ENCODE measurements at places on chromosomes 1 and 21.
A peak's percentile ranks its signal among the peaks of the same experiment; 100 is the strongest.

- no peak for DNase-seq
These were observed 63.9 kb downstream of the UCK2 start for GRCh38 chr1:165891111-165891860.

DNA sequence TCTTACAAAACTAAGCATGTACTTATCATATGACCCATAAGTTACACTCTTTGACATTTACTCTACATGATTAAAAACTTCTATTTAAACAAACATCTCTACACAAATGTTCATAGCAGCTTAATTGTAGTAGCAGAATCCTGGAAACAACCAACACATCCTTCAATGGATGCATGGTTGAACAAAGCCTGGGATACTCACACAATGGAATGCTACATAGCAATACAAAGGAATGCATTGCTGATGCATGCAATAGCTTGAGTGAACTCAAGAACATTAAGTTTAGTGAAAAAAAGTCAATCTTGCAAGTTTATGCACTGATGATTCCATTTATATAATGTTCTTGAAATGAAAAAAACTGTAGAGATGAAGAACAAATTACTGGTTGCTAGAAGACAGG lies 686.9 kb downstream of the LRRIQ3 start:
- DNase-seq: no peak

DNA sequence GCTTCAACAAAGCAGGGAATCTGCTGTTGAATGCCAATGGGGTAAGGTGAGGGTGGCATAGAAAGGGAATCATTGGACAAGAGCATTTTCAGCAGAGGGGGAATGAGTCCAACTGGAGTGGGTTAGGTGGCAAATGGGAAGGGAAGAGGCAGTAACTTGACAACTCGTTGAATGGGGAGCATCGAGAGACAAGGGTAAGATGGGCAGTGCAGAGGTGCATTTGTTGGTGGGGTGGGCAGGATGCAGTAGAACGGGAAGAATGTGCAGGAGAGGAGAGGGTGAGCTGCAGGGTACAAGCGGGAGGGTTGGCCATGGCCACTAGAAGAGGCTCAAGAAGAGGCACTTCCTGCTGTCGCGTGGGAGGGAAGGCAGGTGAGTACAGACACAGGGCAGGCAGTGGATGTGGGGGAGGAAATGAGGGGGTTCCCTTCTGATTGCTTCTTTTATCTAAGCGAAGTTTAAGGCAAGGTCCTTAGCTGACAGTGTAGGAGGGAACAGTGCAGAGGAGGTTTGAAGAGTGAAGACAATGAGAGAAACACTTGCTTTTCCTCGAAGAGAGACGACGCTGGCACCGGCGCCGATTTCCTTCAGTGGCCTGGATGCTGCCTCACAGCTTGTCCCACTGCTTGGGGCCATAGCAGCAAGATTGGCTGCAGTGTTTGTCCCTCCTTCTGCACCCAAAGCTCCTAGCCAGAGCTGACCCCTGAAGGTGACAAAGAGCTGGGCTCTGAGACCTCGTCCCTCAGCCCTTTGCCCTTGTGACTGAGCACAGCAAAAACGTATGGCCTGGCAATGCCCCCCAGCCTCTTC lies 3.2 kb upstream of the IKBKE start:
- no peak for DNase-seq

GRCh38 chr1:66172272-66172671 lies 361.7 kb upstream of the SGIP1 start:
- DNase-seq: no peak

GRCh38 chr1:94130851-94131595 lies 10.1 kb upstream of the ABCA4 start:
- no peak for DNase-seq

- no peak for DNase-seq
These were observed 19.1 kb downstream of the COL24A1 start for GRCh38 chr1:86137436-86137835.

GRCh38 chr1:237677979-237678378 lies 212.7 kb downstream of the ZP4 start:
- DNase-seq: no peak

DNA sequence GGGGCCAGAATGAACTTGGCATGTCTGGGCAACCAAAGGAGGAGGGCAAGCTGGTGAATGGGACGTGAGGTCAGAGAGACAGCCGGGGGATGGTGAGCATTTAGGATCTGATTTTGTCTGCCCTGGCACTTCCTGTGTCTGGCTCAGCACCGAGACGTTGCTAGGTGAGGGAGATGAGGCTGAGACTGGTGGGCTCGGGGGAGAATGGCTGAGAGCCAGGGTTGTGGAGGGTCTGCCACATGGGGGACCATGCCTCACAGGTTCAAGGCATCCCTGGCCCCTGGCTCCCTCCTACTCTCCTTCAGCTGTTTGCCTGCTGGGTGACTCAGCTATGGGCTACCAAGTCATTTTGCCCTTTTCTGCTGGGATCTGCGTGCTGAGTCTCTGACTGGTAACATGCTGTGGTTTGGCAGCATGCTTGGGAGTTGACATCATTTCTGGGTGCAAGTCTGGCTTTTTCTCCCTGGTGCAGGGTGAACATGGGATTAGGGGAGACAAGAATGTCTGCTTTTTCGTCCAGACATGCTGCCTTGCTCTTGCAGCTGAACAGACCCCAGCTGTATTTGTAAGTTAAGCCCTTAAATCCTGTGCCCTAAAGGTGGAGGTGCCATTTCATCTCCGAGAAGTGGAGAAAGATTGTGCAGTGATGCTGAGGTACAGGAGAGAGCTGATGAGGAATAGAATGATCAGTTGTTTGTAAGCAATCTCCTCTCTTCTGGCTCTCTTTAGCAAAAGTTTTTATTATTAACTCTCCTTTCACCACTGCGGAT lies 17.6 kb downstream of the GALNT2 start:
- peak; percentile 48 for DNase-seq

- no peak for DNase-seq
These were observed 70.8 kb upstream of the PRKACB start for GRCh38 chr1:84073266-84073665.

GRCh38 chr1:151612501-151613281 lies 841 bp downstream of the SNX27 start:
- DNase-seq: no peak

DNA sequence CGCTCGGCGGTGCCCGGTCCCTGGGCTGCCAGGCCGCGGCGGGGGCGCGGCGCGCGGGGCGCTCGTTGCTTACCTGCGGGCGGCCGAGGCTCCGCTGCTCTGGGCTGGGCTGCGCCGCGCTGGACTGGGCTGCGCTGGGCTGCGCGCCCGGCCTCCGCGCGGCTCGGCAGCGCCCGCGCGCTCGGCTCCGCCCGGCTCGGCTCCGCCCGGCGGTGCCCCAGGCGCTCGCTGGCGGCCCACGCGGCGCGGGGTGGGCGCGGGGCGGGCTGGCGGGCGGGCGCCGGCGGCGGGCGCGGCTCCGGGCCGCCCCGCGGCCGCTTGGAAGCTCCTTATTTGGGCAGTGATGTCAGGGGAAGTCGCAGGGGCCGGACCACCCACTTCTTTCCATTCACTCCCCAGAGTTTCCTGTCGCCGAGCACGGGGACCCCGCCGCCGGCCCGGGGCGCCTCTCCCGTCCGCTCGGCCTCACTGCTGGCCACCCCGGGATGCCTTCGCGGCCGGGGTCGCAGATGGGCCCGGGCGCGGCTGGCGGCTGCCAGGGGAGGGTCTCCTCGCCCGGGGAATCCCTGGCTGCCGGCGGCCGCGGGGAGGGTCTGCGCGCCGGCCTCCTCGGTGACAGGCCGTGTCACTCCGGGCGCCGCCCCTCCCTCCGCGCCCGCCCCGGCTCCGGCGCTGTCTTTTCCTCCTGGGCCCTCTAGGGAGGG lies 177.7 kb upstream of the EDN2 start:
- no peak for DNase-seq

DNA sequence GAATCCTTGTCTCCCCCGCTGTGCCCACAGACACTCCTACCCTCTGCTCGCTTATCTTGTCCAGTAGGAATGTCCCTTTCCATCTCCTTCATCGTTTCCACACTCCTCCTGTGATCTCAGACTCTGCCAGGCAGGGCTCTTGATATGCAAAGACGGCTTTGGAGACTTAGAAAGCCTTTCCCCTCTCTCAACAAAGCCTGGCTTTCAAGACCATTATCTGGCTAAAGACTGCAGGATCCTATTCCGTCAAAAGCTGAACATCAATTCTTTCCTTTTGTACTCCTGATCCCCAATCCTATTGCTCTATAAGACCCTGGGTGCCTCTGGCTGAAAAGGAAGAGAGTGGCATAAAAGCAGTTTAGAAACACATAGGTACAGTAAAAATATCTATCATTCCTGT lies 63.9 kb downstream of the SDC3 start:
- DNase-seq: no peak

DNA sequence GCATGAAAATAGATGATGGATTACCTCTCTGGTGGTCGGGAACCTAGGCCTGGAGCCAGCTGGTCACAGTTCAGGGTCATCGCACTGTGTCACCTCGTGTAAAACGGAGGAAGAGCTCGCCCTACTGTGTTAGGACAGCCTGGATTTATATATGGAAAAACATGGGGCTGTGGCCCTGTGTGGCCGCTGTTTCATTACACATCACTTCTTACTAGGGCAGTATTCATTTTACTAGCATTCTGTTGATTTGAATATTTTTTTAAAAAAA lies 104.5 kb upstream of the COL6A1 start:
- no peak for DNase-seq

DNA sequence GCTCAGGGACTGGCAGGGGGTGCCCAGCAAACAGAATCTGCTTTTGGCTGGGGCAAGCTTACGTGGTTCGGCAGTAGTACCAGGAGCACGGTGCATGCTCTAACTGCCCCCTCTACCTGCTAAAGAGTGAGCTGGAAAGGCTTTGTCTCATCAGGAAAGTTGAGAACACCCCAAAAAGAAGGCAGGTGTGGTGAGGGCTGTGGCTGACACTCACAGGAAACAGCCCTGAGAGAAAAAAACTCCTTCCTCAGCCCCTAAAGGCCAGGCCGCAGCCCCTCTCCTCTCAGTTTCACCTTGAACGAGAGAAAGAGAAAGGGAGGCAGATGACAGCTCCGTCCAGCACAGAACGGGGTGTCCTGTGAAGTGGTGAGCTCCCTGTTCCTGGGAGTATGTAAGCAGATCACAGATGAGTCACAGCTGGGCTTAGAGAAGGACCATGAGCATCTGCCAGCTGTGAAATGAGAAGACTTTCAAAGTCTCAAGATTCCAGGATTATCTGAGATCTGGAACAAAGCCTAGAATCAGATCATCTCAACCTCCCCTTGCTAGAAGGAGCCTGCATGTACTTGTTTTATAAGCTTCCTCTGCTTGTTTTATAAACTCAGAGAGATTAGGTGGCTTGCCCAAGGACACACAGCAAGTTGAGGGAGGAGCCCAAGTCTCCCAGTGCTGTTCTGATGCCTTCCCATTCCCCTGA lies 13.4 kb downstream of the LAPTM5 start:
- no peak for DNase-seq

- no peak for DNase-seq
These were observed 57.9 kb downstream of the SLC19A1 start for GRCh38 chr21:45484318-45484717.

DNA sequence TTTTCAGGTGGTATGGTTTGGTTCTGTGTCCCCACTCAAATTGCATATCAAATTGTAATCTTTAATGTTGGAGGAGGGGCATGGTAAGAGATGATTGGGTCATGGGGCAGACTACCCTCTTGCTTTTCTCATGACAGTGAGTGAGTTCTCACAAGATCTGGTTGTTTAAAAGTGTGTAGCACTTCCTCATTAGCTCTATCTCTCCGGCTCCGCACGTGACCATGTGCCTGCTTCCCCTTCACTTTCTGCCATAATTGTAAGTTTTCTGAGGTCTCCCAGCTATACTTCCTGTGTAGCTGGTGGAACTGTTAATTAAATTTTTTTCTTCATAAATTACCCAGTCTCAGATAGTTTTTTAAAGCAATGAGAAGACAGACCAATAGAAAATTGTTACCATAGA lies 843.2 kb downstream of the AMY1C start:
- no peak for DNase-seq

Measured in NCI-H446 (cell line).